Uterus (tissue), 4 donors: ENCODE measurements at places on chromosomes 6 and 20. TPM values are rescaled to one million over a fixed set of nuclear protein-coding genes. Genes with fewer than 3 reads are reported as not detected.

- no peak for DNase-seq
Observed at GRCh38 chr6:152277826-152278329, 359.3 kb downstream of the SYNE1 start.

DNA sequence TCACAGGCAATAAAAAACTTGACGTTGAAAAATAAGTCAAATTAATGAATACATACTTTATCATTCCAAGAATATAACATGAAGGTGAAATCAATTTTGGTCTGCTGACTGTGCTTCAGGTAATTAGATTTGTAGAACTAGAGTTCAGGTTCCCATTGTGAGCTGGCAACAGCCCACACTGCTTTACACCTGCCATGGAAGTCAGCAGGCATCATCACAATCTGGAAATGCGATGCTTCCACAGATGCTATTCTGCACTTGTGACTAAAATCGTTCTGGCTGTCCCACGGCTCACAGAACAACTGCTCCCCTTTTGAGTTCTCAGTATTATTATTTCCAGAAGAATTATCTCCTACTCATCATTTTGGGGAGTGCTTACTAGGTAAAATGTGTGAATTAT lies 62.6 kb upstream of the THEMIS start:
- DNase-seq: no peak

DNA sequence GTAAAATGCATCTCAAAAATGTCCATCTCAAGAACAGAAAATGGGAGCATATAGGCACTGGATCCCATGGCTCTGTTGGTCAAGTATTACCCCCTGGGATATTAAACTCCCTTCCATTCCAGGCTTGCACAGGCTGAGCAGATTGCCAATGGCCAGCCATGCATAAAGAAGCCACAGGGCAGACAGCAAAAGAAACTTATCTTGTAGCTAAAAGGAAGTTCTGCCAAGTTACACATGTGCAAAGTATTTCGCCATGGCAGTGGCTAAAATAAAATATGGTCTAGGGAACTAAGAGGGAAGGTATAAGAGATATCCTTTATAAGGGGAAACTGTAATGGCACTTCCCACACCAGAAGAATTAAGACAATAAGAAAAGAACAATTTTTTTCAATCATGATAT lies 415.6 kb upstream of the BTBD3 start:
- DNase-seq: no peak

Gene HLA-G
- not detected for total RNA-seq

Gene ANKRD66
- not detected for total RNA-seq

DNA sequence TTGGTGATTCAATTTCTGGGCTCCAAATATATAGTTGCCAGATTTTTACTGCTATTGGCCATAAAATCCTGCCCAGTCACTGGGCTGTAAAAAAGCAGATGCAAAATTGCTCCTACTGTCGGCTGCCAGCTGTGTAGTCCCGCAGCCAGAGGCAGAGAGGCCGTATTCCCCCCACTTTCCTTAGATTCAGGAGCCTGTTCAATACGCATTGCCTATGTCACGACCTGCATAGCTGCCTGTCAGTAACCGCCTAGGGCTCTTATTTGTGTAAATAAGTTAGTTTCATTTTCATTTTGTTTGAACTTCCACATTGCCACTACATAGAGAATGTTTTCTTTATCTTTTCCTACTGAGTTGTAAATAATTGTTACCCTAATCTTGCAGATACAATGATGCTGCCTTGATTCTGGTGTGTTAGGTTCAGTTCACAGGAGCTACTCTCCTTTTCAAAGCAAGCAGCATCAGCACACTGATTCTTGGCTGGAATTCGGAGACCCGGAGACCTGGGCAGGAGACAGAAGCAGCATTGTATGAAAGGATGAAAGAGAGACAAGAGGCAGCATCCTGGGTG lies 46.0 kb upstream of the UST start:
- no peak for DNase-seq

GRCh38 chr6:153170511-153170910 lies 39.4 kb upstream of the RGS17 start:
- no peak for DNase-seq

DNA sequence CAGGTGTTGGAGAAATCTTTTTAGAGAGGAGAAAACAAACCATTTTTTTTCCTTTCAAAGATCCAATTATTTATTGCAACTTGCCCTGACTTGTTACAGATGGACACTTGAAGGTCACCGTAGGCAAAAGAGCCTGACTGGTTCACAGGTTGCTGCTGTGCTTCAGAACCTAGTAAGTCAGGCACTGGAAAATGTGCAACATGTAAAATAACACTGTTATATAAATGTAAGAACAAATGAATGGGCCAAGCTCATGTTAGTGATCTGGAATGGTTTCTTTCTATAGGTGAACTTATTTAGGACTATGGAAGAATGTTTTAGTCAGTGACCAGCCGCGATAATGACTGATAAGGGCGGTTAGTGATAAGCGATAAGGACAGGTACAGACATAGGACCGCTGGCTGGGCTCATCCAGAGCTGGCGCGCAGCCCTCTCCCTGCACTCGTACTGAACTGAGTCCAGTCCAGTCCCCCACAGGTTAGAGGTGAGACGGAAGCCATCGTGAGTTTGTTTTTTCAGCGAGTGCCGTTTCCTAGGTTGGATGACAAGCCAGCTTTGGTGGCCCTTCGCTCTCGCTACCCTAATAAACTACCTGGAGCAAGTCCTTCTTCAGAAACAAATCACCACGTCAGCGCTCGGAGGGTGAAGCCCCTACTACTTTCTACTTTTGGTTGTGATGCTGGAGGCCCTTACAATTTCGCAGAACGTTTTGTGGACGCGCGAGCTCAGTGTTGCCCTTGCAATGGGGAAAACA lies 94.4 kb upstream of the PRDM1 start:
- no peak for DNase-seq

- DNase-seq: no peak
Observed at GRCh38 chr6:20952699-20953474, 418.6 kb downstream of the CDKAL1 start.

- no peak for DNase-seq
Observed at GRCh38 chr6:164035900-164036485, 621.5 kb downstream of the QKI start.

GRCh38 chr6:6515691-6516607 lies 72.6 kb upstream of the LY86 start:
- DNase-seq: no peak

DNA sequence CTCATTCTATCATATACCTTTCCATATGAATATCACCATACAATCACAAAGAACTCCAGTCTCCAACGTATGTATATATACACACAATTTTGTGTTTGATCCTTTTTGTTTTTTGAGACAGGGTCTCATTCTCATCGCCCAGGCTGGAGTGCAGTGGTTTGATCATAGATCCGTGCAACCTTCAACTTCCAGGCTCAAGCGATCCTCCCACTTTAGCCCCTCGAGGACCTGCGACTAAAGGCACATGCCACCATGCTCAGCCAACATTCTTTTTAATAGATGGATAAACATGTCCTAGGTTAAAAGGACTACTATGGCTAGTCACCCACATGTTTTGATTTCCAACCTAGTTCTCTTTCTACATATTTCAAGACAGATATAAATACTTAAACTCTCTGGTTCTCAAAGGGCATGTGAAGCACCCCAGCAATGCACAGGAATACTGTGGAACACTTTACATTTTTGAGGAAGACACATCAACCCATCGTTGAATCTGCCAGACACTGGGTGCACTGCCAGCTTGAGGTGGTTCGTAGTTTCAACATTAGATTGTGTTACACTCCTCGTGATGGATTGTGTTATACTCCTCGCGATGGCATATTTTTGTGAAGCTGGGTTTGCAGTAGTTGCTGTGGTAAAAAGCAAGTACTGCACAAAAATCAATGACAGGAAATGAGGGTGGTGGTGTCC lies 40.4 kb downstream of the CSNK2A1 start:
- DNase-seq: no peak

GRCh38 chr20:3172933-3173609 lies at the start of gene LZTS3:
Gene LZTS3 (minus strand): TSS chr20:3173549. CDS start chr20:3167163, 6,386 bp downstream.
- peak; percentile 81 for DNase-seq

GRCh38 chr6:137700751-137701477 lies 166.1 kb upstream of the TNFAIP3 start:
- DNase-seq: peak; percentile 20

DNA sequence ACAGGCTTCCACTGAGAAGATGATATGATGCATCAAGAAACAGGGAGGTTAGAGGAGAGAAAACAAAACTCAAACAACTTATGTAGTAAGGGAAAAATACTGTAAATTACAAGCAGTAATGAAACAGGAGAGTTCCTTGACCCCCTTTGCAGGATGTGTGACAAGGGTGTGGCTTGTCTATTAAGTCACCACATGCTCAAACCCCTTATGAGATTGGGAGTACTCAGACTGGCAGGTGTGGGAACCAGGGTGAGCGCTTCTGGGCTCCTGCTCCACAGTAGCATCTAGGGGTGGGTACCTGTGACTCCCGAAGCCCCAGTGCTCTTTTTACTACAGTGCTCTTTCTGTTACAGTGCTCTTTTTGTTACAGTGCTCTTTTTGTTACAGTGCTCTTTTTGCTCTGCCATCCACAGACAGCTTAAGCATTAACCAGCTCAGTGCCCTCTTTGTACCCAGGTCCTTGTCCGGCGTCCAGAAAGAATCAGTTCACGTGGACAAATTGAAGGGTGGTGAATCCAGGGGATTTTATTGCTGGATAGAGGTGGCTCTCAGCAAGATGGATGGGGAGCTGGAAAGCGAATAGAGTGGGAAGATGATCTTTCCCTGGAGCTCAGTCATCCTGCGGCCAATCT lies 28.7 kb downstream of the OLIG3 start:
- DNase-seq: no peak

Gene CLPSL1
- total RNA-seq: not detected

Gene RSPO4
- not detected for total RNA-seq

DNA sequence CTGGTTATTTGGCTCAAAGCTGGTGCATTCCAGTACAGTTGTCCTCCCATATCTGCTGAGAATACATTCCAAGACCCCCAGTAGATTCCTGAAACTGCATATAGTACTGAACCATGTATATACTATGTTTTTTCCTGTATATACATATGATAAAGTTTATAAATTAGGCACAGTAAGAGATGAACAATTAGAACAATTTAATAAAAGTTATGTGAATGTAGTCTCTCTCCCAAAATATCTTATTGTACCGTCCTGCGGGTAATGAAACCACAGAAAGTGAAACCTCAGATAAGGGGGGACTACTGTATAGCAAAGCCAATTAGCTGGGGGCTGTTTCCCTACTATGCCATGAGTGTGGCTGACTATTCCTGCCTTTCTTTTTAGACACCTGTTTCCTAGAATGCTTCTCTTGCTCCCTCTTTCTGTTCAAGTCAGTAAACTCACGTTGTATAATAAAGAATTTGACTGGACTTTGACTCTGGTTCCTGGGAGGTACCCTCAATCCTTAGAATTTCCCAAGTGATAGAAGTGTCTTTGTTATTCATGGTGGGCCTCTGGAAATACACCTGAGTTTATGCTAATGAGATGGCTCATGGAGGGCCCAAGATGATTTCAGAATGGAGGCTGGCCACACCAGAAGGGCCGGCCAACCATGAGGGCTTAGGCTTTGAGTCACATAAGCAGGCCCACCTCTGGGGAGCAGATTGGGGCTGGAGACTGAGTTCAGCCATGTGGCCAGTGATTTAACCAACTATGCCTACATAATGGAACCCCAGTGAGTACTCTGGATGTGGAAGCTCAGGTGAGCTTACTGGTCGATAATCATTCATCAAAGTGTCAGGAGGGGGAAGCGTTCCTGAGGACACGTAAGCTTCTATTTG lies 689 bp upstream of the BLOC1S5 start:
- no peak for DNase-seq

Gene OPRM1
- not detected for total RNA-seq

DNA sequence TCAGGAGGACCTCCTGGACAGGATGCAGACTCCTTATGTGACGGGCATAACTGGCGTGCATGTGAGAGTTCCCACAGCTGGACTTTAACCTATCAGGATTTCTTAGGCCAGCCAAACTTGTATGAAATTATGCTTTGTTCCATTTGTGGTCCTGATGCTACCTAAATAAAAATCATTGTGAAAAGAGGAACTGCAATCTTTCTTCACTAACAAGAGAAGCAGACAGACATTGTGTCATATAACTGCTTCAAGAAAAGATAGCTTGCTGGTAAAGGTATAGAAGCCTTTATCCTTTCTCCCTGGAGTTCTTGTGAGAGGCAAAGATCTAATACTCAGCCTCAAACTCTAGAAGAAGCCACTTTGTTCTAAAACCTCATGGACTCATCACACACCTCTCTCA lies 87.5 kb upstream of the ENPP5 start:
- no peak for DNase-seq
